ENCODE measurements at places on chromosomes 11 and 22.

DNA sequence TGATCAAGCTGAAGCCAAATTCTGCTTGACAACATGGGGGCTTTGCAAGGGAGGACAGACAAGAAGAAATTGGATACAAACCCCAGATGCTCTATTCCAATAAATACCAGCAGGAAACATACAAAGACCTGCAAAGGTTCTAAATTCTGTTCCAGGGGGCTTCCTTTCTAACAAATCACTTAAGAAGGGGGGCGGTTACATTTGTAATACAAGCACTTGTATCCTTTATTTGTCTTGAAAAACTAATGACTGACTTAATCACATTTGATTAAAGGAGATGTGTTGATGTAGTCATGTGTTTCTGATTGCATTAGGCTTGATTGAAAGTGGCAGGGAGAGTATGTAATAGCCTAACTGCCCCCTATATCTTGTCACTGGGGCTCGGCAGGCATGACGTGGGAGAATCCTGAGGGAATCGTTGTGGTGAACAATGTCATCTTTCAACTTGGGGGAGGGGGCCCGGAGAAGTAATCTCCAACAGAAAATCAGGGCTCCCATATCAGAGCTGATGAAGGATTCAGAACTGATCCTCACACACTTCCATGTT lies 361.7 kb downstream of the INSC start:
- DNase-seq = no peak

DNA sequence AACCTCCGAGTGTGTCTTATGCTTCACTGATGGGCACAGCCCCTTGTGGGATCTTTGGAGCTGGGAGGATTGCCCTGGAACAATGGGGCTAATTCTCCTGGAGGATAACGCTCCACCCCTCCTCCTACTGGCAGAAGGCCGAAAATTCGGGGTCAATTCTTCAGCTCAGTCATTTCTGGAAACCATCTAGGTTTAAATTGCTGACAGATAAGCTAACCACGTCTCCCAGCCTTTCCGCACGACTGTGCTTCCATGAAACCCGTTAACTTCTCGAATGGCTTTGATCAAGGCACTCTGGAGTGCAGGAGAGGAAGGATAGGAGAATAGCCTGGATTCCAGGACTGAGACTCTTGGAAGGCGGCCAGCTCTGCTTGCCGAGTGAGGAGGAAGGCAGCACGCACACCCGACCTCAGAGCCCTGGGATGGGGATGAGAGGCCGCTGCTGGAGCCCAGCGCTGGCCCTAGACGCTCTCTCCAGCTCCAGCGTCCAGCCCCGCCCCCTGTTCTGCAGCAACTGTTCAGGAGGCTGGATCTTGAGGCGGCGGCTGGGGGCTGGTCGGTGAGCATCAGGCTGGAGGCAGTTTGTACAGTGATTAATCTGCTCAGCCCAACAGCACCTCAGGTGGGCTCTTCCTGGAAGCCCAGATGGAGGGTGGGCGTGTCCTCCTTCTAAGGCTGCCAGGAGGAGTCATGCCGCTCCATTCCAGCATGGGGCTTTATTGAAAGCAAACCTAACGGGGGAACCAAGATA lies 176.7 kb upstream of the NCAM1 start:
- DNase-seq = no peak

DNA sequence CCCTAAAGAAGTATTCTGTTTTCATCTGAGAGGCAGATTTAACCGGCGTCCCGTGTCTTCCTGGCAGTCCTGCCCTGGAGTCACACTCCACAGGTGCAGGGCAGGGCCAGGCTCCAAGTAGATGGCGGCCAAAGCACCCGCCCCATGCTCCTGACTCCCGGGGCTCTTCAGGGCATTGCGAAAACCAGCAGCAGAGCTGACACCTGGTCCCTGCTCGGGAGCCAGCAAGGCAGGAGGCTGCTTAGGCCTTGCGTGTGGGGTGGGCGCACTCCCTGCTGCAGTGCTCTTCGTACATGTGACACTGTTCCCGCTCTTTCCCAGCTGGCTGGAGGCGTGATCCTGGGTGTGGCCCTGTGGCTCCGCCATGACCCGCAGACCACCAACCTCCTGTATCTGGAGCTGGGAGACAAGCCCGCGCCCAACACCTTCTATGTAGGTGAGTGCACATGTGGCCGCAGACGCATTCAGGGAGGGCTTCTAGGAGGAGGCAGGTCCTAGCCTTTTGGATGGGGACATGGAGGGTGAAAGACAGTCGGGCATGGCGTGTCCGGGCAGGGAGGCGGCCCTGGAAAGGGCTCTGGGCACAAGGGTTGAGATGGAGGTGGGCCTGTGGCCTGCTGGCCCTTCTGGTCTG lies 10.3 kb upstream of the TSSC4 start:
- DNase-seq = no peak

- DNase-seq = no peak
Observed at GRCh38 chr11:73266646-73267020, 5.5 kb upstream of the P2RY6 start.

DNA sequence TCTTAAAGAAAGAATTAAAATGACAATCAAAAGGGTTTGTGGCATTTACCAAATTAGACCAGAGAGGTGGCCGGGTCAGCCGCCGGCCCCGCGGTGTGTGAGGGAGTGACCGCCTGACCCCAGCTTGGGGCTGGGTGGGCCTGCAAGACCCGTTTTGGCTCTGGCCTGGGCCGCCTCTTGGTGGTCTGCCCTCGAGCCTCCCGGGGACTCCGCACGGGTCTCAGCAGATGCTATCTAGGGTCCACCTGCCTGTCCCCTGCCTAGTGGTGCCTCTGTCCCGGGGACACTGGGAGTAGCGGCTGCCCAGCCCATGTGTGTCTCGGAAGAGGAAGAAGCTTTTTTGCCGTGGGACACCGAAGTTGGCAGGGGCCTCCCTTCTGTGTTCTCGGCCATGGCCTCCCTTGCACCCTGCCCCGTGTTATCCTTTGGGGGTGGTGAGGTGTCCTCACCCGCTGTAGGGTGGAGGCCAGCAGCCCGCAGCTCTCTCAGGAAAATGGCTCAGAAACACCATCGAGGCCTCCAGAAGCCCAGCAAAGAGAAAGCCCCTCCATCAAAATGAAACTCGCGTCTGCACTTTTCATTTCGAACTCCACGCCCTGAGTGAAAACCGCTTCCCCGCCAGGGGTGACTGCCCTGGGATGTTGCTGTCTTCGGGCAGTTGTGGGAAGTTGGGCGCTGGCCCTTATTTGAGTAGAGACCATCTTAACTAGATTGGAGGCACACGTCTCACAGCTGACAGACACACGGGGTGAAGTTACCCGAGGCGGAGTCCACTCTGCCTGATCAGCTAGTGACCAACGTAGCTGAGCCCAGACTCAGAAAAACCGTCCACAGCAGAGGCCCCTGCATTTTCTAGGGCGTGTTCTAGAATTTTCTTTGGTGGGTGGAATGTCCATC lies 8.0 kb downstream of the CCND1 start:
- DNase-seq = no peak

GRCh38 chr11:15481871-15482270 lies 367.1 kb downstream of the INSC start:
- no peak for DNase-seq

GRCh38 chr11:33256031-33256812 lies 959 bp upstream of the HIPK3 start:
- DNase-seq = no peak

- no peak for DNase-seq
Observed at GRCh38 chr11:94184846-94185245, 56.2 kb downstream of the PANX1 start.

- DNase-seq = no peak
Observed at GRCh38 chr11:82701847-82702520, 31.7 kb downstream of the FAM181B start.

DNA sequence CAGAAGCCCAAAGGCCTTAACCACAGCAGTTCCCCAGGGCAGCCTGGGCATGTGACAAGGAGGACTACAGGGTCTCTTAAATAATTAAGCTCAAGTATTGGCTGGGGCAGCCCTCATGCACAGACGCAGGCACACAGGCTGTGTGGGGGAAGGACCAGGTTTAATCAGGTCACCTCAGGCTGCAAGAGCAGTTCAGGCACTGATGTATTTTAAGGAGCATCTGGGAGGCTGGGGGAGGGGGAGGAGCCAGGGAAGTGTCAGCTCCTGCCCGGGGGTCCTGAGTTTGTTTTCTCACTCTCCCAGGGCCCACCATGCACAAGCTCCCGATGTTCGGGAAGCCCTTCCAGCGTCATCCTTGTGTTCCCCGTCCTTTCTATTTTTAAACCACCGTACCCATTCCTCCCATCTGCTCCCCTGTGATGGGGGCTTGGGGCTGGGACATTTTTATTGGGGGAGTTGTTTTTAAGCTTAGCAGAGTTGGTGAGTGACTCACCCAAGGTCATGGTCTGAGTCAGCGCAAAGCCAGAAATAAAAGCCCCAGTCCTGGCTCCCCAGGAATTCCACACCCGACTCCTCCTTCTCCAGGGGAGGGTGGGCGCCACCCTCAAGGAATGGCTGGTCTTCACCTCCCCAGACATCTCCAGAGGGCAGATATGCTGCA lies 2.4 kb downstream of the CSDC2 start:
- DNase-seq = no peak

DNA sequence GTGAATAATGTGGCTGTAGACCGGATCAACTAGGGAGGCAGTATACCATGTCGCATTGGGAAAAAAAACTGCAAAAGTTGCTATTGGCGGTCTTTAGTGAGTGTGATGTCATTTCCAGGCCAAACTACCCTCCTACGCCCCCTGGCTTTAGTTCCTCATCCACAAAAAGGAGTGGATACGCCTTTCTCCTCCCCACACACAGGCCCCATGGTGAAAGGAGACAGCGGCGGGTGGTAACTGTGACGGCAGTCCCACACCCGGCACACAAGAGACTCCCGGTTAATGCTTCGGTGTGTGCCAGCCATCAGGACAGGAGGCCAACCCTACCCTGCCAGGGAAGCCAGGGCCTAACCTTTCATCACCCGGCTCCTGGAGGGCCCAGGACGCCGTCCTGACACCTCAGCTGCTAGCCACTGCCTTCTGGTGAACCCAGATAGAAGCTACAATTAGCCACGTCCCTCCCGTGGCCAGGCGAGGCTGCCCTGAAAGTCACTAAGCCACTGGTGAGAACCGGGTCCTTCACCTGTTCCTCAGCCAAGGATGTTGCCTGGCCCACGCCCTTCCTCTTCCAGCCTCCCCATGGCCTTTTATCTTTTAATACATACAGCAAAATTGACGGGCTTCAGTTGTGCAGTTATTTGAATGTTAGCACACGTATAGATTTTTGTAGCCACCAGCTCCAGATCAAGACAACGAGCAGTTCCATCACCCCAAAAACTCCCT lies 10.8 kb downstream of the TP53I11 start:
- no peak for DNase-seq

All from T-helper 22 cell (primary cell).